Endothelial cell of umbilical vein (primary cell): ENCODE measurements at places on chromosomes 4 and X.
A peak's percentile ranks its signal among the peaks of the same experiment; 100 is the strongest.

DNA sequence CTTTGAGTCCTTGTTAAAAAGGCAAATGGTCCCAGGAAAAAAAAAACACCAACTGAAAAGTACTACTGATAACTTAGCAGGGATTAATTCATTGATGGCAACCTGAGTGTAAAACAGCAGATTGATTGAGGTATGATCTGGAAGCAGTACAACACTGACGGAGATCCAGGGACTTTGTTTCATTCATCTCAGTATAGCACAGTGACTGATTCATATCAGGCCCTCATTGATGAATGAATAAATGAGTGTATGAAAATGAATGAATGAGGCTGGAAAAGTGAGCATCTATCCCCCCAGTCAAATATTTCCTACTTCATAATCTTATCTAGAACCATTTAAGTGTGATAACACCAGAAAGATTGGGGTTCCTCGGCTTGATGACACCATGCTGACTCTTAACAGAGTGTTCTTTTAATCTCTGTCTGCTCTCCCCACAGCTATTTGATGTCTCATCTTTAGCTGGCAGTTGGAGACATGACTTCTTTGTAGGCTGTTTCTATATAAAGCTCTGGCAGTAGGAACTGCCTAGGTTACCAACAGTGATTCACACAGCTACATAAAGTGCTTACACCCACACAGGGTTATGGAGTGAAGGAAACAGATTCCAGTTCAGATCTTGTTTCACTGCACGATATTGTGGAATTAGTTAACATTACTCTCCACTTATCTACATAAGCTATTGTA lies 18.6 kb upstream of the RNF128 start:
- DNase-seq, result no peak

DNA sequence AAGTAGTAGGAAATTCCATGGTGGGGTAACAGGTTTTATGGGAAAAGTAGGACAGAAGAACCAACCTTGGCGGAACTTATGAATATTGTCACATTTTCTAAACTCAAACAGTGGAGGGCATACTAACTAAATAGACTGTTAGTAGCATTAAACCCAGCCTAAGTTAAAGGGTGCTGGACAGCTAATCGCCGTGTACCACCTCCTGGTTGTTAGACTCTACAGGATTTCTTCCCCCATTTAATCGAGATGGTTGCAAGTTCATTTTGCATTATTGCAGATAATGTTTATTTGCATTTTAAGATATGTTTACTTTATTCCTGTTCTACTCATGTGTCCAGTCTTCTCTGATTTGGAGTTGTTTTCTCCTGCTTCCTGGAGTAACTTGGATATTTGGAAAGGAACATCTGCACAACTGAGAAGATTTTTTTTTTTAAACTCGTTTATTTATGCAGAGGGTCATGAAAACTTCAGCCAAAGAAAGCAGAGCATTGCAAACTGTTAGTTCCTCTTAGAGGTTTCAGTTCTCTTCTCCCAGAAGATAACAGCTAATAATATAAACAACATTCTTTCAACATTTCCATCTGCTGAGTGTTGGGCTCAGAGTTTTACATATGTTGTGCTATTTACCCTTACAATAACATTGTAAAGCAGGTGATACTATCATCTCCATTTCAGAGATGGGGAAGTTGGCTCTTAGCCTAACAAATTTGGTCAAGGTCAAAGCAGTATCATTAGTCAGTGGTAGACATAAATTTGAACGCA lies 51.5 kb upstream of the TBC1D9 start:
- no peak for DNase-seq

GRCh38 chrX:44003975-44004374 lies 30.8 kb upstream of the NDP start:
- DNase-seq, result peak; percentile 1

DNA sequence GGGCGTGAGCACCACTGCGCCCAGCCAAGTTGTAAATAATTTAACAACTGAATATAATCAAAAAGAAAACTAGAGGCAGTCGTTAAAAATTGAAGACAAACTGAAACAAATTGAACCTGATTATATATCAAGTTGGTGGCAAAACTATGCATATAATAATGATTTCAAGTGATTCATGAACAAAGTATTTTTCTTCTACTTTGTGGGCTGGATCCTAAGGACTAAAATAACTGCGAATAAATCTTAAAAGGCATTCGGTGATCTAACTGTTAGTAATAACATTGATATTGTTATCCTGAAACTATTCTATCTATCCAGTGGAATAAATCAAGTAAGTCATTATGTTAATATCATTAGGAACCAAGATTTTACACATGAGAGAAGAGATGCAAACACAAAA lies 21.2 kb upstream of the USP9X start:
- DNase-seq, result no peak

DNA sequence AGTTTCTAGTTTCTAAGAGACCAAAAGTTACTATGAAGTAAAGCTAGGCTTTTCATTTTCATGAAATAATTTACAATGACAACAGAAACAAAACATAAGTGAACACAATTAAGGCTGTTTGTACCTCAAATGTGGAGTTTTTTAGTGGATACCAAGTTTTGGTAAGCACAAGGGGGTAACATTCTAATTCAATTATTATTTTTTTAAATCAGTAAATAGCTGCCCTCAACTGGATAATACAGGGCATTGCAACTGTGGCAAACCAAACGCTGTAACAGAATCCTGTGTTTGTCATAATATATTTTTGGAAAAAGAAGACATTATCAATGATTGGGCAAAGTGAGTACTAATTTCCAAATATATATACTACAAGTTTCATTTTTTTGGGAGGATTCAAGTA lies 150.3 kb downstream of the FBXW7 start:
- DNase-seq, result peak; percentile 23

GRCh38 chr4:14262221-14262620 lies 634.7 kb upstream of the BOD1L1 start:
- DNase-seq, result no peak

DNA sequence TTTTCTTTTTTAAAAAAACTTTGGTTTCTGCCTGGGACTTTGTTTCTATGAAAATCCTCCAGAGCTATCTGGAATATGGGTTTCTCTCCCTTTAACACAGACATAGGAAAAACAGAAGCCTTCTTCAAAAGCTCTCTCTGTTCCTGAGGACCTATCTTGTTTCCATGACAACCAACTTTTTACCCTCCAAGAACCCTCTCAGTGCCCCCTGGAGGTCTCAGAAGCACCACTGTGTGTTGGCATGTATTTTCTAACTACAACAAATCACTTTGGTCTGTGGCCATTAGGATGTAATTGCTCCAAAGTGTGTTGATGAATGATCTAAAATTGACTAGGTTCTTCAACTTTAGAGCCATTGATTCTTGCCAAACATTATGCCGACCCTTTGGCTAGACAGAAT lies 1331.6 kb downstream of the ADGRL3 start:
- DNase-seq, result no peak

DNA sequence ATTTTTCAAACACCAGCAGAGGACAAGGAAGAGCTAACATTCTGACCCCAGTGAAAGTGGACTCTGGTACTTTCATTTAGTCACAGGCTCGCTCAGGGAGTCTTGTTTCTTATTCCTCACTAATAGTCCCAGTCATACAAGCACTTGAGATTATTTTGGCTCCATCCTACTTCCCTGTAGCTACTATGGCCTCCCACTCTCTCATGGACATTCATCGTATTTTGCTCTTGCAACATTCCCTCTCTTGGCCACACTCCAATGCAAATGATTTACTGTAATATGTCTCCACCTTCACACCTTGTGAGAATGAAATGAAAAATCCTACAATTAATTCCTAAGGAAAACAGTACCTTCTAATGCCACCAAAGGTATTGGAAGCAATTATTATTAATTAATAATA lies 21.3 kb downstream of the PLRG1 start:
- no peak for DNase-seq

DNA sequence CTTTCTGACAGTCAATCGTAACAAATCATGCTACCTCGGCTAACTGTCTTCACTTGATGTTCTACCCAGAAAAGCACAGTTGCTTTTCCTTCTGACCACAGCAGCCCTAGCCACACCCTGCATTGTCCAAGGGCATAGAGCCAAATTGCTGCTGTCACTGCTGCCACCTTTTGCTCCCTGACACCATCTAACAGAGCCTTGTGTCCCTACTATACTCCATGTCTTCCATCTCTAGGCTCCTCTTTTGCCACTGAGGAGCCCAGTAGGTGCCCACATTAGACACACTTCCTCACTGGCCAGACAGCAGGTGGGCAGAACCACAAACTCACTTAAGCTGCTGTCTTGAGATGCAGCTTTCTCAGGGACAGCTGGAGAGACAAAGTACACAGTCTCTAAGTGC lies 91.4 kb downstream of the ANXA3 start:
- DNase-seq, result no peak

- peak; percentile 75 for DNase-seq
Observed at GRCh38 chr4:130288576-130288975, 1192.6 kb downstream of the C4orf33 start.

DNA sequence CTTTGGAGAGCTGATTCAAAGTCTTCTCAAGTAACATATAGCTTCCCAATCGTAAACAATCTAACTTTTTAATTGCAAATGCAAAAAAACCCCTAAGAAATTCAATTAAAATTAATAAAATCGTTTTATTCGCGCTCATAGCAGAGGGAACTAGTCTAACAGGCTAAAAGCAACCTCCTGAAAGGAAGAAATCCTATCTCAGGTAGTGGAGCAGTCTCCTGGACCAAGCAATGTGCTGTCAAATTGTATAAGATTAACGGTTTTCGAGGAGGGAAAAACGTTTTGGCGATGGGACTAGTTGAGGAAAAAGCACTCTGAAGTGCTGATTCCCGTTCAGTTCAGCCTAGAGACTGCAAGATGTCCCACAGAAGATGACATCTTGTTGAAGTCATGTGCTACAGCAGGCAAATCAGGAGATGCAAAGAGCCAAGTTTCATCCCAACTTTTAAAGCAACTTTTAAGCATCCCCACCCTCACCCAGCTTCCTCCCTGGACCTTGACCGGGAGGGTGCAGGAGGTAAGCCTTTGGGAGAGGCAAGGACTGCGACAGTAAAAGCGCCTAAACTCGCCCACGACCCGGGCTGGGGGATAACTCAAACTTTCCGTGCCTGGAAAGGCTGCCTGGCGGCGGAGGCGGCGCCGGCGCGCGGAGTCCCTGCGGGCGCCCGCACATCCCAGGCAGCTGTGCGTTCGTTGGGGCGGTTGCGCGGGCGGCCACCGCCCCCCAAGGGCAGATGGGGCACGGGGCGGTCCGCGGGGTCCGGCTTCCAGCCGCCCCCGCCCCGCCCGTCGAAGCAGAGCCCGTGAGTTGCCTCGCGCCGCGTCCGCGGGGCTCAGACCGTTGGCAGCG lies 784 bp downstream of the MAP7D3 start:
- DNase-seq, result peak; percentile 41

DNA sequence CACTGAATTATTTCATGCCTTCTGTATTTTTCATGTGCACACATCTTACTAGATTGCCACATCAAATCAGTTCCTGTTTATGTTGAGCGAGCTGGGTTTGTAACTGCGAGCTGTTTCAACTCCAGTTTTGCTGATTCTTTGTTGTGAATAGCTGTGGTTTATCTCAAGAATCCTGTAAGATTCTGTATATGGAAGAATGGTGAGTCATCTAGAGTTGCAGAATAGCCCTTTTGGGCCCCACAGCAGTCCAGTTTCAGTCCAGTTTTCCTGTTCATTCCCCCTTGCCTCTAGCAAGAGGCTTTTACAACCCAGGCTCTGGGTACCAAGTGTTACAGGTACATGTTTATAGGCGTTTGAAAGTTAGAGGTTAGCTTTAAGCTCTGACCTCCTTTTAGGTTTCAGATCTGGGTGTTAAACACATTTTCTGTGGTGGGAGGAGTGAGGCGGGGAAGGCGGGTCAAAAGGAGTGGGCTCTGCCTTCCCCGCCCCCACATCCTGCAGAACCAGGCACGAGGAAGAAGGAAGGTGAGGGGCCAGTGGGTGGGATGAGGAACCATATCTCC lies 32.7 kb downstream of the TBC1D14 start:
- peak; percentile 79 for DNase-seq

GRCh38 chr4:155143512-155143911 lies 64.9 kb upstream of the NPY2R start:
- no peak for DNase-seq

DNA sequence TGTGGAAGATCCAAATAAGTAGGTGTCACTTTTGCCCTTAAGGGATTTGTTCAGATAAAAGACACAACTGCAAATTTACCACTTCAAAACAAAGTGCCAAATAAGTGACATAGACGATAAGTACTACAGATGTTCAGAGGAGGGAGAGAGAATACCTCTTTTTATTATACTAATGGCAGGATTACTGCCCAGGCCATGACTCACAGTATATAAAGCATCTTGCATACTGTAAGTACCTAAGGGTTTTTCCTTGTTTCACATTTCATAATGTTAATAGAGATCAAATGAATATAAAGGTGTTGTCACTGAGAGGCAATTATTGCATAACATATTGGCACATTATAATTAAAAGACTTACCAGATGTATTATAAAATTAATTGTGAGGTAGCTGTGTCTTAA lies 46.4 kb downstream of the PTPN13 start:
- DNase-seq, result no peak

- DNase-seq, result no peak
Observed at GRCh38 chr4:183180096-183180495, 81.0 kb downstream of the WWC2 start.

GRCh38 chr4:91147067-91147466 lies 1019.9 kb downstream of the CCSER1 start:
- DNase-seq, result no peak

- DNase-seq, result peak; percentile 45
Observed at GRCh38 chr4:93394545-93395081, 433.9 kb upstream of the ATOH1 start.

GRCh38 chr4:111963158-111963700 lies 182.0 kb upstream of the FAM241A start:
- no peak for DNase-seq

GRCh38 chr4:86400216-86400615 lies 40.4 kb upstream of the MAPK10 start:
- DNase-seq, result no peak

DNA sequence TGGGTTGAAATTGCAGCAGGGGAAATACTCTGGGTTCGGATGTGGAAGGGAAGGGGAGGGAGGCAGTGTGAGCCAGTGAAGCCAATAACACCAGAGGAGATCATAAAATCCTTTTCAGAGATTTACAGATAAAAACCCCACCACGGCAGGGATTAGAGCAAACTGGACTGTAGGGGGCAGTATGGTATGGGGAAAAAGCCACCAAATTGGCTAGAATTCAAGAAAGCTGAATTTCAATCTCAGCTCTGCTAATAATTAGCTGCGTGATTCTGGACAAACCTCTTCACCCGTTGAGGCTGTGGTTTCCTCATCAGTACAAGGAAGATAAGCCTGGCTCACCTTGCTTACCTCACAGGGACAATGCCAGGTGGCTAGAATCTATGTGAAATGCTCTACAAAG lies 108.1 kb downstream of the ATG4A start:
- DNase-seq, result peak; percentile 44

DNA sequence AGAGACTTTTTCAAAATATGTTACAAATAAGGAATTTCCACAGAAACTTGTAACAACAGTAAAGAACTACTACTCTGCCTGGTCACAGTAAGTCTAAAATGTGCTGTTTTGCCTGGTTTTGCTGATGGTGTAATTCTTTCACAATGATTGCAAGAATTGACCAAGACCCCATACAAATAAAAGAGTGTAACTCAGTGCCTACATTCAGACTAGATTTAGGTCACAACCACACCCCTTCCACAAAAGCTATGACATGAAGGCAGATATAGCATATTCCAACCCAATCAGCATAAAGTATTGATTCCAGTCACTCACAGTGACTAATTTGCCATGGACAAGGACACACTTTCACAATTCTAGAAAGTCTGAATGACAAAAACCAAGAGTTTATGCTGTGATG lies 53.7 kb upstream of the TMPRSS11F start:
- DNase-seq, result no peak
